Smooth muscle cell of the umbilical artery (primary cell): ENCODE measurements at places on chromosomes 6 and 20. TPM values are rescaled to one million over a fixed set of nuclear protein-coding genes. Genes with fewer than 3 reads are reported as not detected.

RAD21L1 gene
- total RNA-seq, result 0.14 and 0.59 TPM in 2 replicates

TREM1 gene
- 0.42 and 5.3 TPM in 2 replicates for total RNA-seq

ACTL10 gene
- 2.7 and 3.0 TPM in 2 replicates for total RNA-seq

VGLL2 gene
- not detected in 2 replicates for total RNA-seq

ASIP gene
- not detected in 2 replicates for total RNA-seq

PSORS1C2 gene
- total RNA-seq, result not detected in 2 replicates

BPI gene
- total RNA-seq, result not detected in 2 replicates

IYD gene
- total RNA-seq, result not detected in 2 replicates

SMLR1 gene
- total RNA-seq, result not detected in 2 replicates

CLDN20 gene
- not detected in 2 replicates for total RNA-seq

COL12A1 gene
- 534 and 2,476 TPM in 2 replicates for total RNA-seq

SNAP91 gene
- total RNA-seq, result 0.05 and 0.30 TPM in 2 replicates

MYT1 gene
- total RNA-seq, result not detected in 2 replicates

RSPO3 gene
- total RNA-seq, result 0.18 and 1.2 TPM in 2 replicates
